T-helper 1 cell (primary cell): ENCODE measurements at places on chromosomes 11 and 22.

DNA sequence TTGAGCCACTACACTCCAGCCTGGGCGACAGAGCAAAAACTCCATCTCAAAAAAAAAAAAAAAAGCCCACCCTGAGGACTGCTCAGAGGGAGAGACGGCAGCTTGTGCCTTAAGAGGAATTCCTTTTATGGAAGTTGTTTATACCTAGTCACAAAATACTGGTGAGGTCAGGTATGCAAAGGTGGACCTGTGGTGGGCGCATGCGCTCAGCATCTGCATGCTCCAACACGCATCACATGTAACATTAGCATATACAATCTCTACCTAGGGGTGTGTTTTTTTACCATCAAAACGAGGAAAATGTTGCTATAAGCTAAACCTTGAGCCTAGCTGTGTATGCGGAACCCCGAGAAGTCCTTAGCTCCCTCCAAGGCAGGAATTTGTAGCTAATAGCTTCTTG lies 6.8 kb upstream of the SART1 start:
- DNase-seq = no peak

GRCh38 chr11:103622296-103622695 lies 414.1 kb upstream of the DDI1 start:
- DNase-seq = no peak

- DNase-seq = peak; percentile 22
Measured at GRCh38 chr11:45385844-45386243, 99.7 kb upstream of the SYT13 start.

- no peak for DNase-seq
Measured at GRCh38 chr11:57306940-57307565, 17.7 kb downstream of the TNKS1BP1 start.

- DNase-seq = no peak
Measured at GRCh38 chr11:44311339-44312261, 1.7 kb upstream of the ALX4 start.

GRCh38 chr11:78415338-78415737 lies 2.3 kb downstream of the GAB2 start:
- DNase-seq = no peak

DNA sequence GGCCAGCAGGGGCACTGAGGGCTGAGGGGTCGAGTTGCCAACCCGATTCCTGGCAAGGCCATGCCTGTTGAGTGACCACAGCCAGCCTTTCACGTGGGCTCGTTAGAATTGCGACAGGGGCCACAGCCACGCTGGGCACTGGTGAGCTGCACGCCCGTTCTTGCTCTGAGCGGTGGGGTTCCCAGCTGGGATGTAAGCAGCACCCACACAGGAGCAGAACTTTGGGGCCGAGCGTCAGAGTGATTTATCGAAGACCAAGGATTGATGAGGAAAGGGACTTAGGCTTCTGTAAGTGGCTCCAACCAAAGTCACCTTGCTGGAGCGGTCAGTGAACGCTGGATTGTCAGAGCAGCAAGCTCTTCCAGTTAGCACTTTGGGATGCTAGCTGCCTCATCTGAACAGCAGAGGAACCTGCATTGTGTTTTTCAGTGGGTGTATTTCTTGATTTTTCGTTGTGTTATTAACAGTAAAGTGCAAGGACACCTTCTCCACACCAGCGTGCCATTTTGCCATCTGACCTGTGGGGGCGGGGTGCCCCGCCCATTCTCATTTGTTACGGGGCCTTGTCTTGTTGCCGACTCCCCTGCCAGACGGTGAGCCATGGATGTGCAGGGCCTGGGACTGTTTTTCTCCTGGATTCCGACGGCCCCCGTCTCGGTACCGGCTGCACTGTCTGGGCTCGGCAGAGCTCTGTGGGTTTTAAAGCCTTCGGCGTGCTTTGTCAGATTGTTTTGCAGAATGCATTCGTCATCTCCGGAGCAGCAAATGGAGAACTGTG lies 202.5 kb downstream of the TBC1D22A start:
- no peak for DNase-seq

DNA sequence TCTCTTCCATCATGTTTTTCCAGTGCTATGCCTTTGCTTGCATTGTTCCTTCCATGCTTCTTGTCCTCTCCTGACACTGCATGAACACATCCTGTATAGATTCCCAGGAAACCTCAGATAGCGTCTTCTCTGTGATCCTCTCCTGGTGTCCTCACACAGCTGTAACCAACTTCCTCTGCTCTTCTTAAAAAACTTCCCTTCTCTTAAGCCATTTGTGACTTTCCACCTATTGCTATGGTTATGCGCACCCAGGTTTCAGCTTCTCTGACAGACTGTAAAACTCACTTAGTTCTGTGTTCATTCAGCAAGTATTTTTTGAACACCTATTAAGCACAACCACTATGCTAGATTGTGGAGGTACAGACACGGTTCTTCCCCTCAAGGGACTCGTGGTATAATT lies 5.1 kb upstream of the APLP2 start:
- no peak for DNase-seq

DNA sequence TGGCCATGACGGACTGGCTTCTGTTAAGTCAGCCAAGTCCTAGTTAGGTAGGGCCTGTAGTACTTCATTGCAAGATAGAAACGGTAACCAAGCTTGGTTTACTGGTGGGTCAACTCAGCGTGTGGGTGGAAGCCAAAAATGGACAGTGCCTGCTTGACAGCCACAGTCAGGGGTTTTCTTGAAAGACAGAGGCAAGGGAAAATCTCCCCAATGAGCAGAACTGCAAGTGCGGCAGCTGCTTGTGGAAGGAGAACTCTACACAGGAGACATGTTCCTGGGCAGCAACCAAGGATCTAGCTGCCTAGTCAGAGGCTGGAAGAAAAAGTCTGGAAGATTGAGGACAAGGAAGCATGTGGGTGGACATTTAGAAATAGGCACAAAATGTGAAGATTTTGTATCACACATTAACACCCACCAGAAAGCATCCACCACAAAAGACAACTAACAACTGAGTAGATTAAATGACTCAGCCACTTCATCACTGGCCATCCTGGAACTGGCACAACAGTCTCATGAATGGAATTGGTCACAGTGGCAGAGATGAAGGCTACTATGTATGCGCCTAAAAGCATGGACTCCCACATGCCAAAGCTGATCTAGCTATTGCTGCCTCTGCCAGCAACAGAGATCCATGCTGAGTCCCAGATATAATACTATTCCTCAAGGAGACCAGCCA lies 40.9 kb upstream of the SCUBE2 start:
- DNase-seq = no peak

- DNase-seq = no peak
Measured at GRCh38 chr11:8080674-8081590, at the start of gene TUB. Gene TUB, plus strand, starts transcription at chr11:8081211. Its CDS starts 300 bp downstream, at chr11:8081511.

- no peak for DNase-seq
Measured at GRCh38 chr22:39363751-39364515, 14.1 kb downstream of the SYNGR1 start.

DNA sequence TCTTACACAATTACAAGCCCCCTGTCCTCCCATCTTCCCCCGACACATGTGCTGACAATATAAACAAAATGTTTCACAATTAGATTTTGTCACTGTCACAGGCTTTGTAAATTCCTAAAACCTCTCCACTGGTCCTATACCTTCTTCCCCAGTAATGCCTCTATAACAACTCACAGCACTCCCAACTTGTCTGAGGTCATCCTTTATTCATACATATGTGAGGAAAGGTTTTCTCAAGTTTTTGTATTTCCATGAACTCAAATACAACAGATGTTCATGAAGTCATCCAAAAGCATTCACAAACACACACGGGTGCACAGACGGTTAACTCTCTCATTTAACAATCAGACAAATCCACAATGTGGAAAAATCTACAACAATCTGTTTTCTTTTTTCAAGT lies 1.9 kb downstream of the OR52H1 start:
- DNase-seq = no peak

GRCh38 chr11:117210620-117211019 lies 11.4 kb downstream of the TAGLN start:
- DNase-seq = no peak

- no peak for DNase-seq
Measured at GRCh38 chr11:66314561-66315497, 2.0 kb downstream of the CD248 start.

DNA sequence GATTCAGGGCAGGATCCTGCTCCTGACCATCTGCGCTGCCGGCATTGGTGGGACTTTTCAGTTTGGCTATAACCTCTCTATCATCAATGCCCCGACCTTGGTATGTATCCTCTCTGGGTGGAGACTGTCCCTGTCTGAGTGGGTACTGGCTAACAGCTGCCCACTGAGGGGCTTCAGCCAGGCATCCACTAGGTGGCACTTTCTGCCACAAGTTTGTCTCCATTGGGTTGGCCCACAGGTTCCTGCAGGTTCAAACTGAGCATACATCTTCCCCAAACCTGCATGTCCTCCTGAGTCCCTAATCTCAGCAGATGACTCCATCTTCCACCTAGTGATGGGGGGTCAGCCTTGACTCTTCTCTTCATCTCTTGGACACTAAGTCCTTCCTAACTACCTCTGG lies 4.4 kb downstream of the SLC2A11 start:
- DNase-seq = no peak

DNA sequence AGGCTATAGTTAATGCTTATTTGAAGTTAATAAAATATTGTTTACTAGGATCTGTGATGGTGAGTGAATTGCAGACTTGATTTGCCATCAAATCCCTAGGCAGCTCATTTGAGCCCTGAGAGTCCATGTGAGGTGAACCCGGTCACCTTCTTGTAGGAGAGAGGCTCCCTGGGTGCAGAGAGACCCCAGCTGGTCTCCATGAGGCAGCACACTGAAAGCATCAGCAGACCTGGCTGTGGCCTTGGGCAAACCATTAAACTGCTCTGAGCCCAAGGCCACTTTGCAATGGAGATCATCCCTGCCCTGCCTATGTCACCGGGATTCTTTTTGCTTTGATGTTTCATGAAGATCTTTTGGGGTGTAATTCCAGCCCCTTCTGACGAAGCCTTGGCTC lies 125.2 kb downstream of the MICAL2 start:
- no peak for DNase-seq

DNA sequence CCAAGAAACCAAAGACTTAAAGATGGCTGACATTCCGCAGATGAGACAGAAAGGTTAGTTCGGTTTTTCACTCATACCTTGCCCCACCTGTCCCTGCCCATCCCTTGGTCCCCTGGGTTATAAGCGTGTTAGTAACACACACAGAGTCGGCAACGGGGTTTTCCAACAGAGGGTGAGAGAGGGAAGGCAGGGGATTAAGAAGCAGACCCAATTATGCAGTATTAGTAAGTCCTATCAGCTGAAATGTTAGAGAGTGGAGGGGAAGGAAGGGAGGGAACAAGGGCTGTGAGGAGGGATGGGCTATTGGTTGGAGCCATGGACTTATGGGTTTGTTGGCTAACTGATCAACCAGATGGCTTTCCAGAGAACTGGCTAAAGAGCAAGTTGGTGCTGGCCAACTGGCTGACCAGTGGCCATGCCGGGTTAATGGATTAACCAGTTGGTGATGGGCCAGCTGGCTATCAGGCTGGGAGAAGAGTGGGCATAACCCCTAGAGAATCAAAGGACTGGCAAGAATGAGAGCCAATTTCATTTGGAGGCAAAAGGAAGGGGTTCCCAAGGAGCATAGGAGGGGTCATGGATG lies 45.5 kb downstream of the NRXN2 start:
- DNase-seq = no peak

- DNase-seq = peak; percentile 24
Measured at GRCh38 chr11:122746050-122746478, 90.5 kb downstream of the UBASH3B start.

DNA sequence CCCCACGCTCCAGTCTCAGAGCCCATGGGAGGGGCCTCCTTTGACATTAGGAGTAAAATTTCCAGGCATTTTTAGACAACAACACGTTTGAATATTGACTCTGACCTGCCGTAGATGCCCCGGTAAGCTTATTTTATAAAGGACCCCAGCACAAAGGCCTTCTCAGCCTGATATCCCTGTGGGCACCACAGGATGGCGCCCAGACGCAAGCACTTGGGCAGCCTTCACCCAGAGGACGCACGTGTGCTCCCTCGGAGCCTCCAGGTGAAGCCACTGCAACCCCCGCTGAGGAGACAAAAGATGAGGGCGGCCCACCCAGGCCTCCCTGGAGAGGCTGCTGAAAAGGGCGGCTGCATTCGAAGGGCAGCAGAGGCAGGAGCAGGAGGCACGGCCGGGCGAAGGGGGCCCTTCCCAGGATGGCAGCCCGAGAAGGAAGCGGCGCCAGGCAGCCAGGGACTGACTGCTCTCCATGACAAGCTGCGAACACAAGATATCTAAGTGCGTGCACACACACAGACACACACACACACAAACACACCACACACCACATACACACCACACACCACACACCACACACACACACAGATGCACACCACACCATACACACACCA lies 15.2 kb upstream of the TH start:
- DNase-seq = no peak

DNA sequence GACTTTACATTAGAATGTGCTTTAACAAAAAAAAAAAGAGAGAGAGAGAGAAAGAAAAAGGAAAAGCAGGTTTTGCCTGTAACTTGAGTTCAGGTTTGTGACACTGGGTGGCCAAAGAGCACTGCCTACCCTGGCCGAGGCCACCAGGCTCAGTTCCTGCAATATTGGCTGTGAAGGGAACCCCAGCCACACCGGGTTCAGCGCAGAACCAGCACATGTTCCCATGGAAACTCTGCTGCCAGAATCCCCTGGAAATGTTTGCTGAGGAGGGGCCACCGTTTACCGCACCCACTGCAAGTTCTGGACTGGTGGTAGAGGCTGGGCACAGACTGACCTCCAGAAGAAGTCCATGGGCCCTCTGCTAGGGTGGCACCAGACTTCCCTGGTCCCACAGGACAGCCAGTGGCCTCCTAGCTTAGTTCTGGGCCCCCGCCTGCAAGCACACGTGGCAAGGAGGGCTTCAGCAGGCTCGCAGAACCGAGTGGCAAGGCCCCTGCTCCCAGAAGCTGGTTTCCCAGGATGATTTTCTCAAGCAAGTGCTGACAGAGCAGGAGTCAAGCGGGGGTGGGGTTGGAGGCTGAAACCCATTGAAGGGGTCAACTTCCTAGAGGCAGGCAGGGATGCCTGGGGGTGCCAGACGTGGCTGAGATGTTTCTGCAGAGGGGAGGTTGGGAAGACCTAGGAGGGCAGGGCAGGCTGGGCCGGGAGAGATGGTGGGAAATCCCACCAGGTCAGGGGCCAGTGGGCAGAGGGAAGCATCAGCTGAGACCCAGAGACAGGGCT lies 51.2 kb downstream of the NFAM1 start:
- DNase-seq = no peak
